ENCODE measurements at places on chromosomes 2 and 18. TPM values are rescaled to one million over a fixed set of nuclear protein-coding genes. Genes with fewer than 3 reads are reported as not detected.

CNGA3 gene
- total RNA-seq, result 2.5 TPM

GPAT2 gene
- 8.4 TPM for total RNA-seq

ANKRD62 gene
- 0.06 TPM for total RNA-seq

SERPINB3 gene
- not detected for total RNA-seq

GRCh38 chr2:238706673-238707072 is 141.2 kb upstream of the TWIST2 start:
- H3K27me3 ChIP-seq, result no peaks in the 10 kb centered on the region
- DNase-seq, result no peak
- H3K4me1 ChIP-seq, result peaks cover 34% of the 10 kb centered on the region
- H3K36me3 ChIP-seq, result no peaks in the 10 kb centered on the region
- no peak overlapping the region for H3K27ac ChIP-seq

DNA sequence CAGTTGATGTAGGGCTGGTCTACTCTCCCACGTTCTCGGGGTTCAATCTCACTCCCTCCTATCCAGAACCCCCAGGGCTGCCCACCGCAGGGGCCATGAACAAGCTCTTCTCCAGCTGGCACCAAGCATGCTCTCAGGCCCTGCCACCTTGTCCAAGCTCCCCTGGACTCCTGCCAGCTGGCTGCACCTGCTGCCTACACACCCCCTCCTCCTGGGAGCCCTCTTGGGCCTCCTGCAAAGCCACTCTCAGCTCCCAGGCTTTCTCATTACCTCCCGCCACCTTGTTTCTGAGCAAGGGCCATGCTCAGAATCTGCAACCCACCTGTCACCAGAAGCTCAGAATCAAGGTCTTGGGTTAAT is 56.0 kb downstream of the HDAC4 start:
- H3K36me3 ChIP-seq, result peaks cover 13% of the 10 kb centered on the region
- no peak overlapping the region for H3K27ac ChIP-seq
- peaks cover 73% of the 10 kb centered on the region for H3K4me1 ChIP-seq
- no peak for DNase-seq

CD8B2 gene
- not detected for total RNA-seq

SF3B6 gene
- total RNA-seq, result 106 TPM

GRCh38 chr18:49955263-49955662 is 141.9 kb upstream of the ACAA2 start:
- no peak overlapping the region for H3K27ac ChIP-seq
- peaks cover 5% of the 10 kb centered on the region for H3K27me3 ChIP-seq
- no peak for DNase-seq
- no peaks in the 10 kb centered on the region for H3K4me1 ChIP-seq
- no peaks in the 10 kb centered on the region for H3K36me3 ChIP-seq

DNA sequence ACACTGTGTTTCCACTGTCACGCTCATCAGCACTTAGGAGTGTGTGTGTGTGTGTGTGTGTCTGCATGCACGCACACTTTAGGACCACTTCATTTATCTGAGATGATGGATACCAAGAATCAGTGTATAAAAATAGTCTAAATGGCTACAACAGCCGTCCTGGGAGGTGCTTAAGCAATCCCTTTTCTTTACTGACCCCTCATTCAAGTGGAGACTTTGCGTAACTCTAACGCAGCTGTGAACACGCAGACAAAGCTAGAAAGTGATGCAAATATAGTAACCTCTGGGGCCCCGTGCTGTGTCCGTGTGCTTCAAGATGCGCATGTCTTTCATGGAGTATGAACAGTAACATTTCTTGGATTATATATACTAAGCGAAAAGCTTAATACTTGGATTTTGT is 40.4 kb upstream of the RBM44 start:
- H3K27me3 ChIP-seq, result no peaks in the 10 kb centered on the region
- no peak overlapping the region for H3K27ac ChIP-seq
- DNase-seq, result no peak
- H3K36me3 ChIP-seq, result peaks cover 100% of the 10 kb centered on the region
- H3K4me1 ChIP-seq, result no peaks in the 10 kb centered on the region

GCG gene
- total RNA-seq, result not detected

GRCh38 chr2:226159875-226160479 is 639.6 kb downstream of the IRS1 start:
- no peaks in the 10 kb centered on the region for H3K36me3 ChIP-seq
- H3K27me3 ChIP-seq, result no peaks in the 10 kb centered on the region
- DNase-seq, result no peak
- no peaks in the 10 kb centered on the region for H3K4me1 ChIP-seq
- H3K27ac ChIP-seq, result no peak overlapping the region
- H3K4me3 ChIP-seq, result no peak overlapping the region
